ENCODE measurements at places on chromosomes 5 and 9. TPM values are rescaled to one million over a fixed set of nuclear protein-coding genes. Genes with fewer than 3 reads are reported as not detected.

GRCh38 chr5:38596981-38597380, 40.5 kb upstream of the LIFR start:
- no peak for DNase-seq

GRCh38 chr9:79661279-79661678, 89.5 kb downstream of the TLE4 start:
- DNase-seq: no peak

CDC20B gene
- not detected for total RNA-seq

DNA sequence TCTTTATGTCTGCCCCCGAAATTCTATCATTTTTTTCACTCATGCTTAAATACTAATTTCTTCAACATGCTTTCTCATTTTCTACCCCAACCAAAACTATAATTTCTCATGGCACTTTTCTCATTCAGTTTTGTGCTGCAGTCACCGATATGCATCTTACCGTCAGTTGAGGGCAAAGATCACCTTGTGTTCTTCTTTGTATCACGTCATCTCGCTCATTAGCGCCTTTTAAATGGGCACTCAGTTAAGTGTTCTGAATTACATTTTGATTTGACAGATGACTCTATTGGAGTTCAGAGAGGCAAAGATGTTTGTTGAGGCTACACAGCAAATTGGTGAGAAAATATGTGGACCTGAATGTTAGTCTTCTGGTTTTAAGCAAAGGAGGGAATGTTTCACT, 211.7 kb upstream of the GLRA1 start:
- no peak for DNase-seq

- no peak for DNase-seq
Observed at GRCh38 chr5:75460532-75460931, 50.9 kb downstream of the CERT1 start.

MCIDAS gene
- total RNA-seq: not detected

SH3PXD2B gene
- 54.8 TPM for total RNA-seq

CAMK2A gene
- total RNA-seq: 3.3 TPM

- no peak for DNase-seq
Observed at GRCh38 chr9:12413986-12414385, 279.2 kb upstream of the TYRP1 start.

DNA sequence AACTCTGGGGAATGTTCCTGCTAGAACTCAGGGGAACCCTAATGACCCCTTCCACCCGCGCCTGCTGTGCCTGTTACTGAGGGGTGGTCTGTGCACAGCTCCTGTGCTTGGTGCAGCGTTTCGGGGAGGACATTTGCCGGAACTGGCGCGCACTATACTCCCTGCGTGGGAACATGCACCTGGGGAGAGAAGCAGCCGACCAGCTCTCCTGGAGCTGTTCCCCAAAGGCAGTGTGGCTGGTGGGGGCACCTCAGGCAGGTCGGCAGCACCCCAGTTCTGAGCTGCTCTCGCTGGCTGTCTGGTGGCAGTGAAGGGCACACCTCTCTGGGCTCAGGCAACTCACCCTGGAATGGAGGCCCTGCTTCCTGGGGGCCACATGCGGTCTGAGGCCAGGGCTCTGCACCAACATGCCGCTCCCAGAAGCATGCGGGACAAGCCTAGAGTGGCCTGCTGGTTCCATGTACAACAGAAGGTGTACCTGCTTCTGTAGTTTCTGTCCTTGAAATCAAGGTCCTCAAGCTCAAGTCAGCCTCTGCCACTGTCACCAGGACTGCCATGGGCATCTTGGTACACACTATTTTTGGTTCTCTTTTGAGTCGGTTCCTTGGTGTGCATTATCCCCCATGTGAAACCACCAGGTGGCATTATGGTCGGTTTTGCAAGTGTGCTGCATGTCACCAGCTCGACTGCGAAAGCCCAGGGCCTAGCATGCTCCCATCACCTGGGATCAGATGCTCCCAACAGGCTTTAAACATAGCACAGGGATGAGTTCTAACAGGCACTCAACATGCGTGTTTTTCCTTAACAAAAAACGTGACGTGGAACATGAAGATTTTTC, 7.8 kb upstream of the MRNIP start:
- DNase-seq: no peak

DNA sequence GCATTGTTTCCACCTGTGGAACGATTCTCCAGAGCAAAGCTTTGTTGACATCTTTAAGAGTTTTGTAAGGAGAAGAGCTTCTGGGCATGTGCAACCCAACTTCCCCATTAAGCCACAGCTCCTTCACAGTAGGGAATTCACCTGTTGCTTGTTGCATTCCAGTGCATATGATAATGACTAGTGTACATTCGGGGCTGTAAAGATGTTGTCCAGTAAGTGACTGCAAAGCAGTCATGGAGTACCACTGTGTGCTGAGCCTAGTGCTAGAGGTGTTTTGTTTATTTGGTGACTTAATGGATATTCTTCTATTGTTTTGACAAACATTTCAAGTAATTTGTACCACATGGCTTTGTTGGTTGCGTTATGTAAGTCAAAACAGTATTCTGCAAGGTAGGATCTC, 12.8 kb downstream of the UGCG start:
- no peak for DNase-seq

DNA sequence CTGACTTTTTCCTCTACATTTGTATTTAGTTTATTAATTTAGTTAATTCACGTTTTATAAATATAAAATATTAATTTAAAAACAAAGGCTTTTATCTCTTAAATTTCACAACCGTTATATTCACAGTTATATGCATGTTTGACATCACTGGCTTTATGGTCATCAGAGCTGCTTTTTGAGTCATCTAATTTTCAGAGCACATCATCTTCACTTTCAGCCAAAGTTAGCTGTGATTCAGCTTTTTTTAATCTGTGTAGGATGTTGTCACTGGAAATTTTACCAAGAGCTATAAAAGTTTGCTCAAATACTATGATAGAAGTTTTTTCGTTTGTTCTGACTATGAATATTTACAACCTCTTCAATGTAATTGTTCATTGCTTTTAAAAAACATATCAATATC, 12.4 kb downstream of the CDC37L1 start:
- no peak for DNase-seq

CTSV gene
- not detected for total RNA-seq

- no peak for DNase-seq
Observed at GRCh38 chr5:42404366-42404765, 18.9 kb upstream of the GHR start.

SLIT3 gene
- 43.6 TPM for total RNA-seq

Data from esophagus muscularis mucosa (tissue), 4 donors.